Activated CD4-positive, alpha-beta T cell treated with anti-CD3 and anti-CD28 coated beads, Interleukin-2, Interleukin-4, amounts not matched to agents 100 ng/mL and 50 ng/mL, durations not matched to agents 16 hours and 8 hours (primary cell): ENCODE measurements at places on chromosomes 12 and 14.

DNA sequence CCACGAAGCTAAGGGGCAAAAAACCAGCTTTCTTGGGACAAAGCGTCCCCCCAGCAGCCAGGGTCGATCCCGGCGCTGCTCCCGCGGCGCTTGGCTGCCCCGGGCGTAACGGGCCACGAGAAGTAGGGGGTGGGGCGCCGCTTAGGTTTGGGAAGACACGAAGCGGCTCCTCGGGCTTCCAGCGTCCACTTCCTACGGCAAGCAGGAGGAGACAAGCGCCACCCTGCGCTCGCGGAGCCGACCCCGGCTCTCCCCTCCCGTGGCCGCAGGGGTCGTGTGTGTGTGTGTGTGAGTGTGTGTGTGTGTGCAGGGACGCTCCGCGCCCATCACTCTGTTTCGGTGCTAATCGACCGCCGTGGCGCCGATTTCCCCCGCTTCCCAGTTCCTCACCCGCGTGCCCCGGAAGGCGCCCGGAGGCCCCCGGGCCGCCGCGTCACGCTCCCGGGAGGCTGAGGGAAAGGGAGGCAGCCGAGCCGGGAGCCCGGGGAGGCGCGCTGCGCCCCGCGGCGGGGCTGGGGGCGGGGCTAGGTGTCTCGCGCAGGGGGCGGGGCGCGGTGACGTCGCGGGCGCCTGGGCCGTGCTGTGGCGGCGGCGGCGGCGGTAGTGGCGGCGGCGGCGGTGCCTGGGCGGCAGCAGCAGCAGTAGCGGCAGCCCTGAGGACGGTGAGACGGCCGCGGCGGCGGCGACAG lies at the start of gene ERC1:
ERC1 (plus strand) TSS at position 563 of the 689 bp plus-strand sequence. CDS start 36,681 bp downstream, outside the sequence.
- DNase-seq = peak; percentile 82

DNA sequence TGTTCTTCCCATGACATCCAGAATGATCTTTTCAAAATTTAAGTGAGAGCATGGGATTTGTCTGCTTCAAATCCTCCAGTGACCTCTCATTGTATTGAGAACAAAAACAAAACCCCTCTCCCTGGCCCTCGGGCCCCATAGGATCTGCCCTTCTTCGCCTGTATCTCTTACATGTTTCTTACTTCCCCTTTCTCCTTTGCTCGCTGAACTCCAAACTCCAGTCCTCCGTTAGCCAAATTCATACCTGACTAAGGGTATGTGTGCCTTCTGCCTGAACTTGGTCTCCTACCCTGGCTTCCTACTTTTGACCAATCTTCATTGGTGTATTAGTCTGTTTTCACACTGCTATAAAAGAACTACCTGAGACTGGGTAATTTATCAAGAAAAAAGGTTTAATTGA lies 13.2 kb upstream of the TSPAN11 start:
- DNase-seq = no peak

DNA sequence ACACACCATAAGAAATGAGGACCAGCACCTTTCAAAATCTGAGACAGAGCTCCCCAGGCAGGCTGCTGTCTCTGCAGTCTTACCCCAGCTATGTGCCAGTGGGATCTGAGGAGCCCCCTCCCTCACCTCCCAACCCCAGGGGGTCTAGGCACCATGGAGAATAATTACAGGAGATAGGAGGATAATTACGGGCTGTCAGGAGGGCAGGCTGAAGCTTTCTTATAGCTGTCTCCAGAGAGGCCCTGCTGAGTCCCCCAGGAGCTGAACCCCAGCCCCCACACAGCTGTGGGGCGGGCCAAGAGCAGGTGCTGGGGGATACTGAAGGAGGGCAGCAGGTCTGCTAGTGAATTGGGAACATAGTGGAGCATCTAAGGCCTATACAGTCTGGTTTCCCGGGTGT lies 6.8 kb downstream of the CPNE6 start:
- no peak for DNase-seq

GRCh38 chr12:74957634-74958033 lies 252.0 kb downstream of the KCNC2 start:
- DNase-seq = no peak

- peak; percentile 1 for DNase-seq
Observed at GRCh38 chr14:29927376-29928116, at the start of gene PRKD1. Gene PRKD1 (minus strand): TSS chr14:29927847.

GRCh38 chr12:18468246-18469075 lies 207.1 kb downstream of the PIK3C2G start:
- no peak for DNase-seq

GRCh38 chr12:42776396-42776795 lies 186.8 kb upstream of the PRICKLE1 start:
- no peak for DNase-seq

GRCh38 chr14:69711065-69711464 lies 55.9 kb upstream of the SRSF5 start:
- no peak for DNase-seq

DNA sequence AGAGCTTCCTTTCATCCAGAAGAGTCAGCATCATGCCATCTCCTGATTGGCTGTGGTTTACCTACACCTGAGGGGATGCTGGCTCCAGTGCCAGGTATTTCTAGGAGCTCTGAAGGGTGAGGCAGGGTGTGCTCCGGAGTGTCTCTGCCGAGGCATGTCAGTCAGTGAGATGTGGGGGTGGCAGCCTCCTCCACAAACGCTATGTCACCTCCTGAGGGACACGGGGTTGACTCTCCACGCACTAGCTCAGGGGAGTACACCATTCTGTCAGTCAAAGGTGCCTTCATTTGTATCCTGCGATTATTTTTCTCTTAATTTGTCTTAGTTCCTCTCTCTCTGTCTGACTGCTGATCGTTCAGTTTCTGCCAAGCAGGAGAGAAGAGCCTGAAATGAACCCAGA lies 604.5 kb downstream of the VRK1 start:
- no peak for DNase-seq
